ENCODE measurements at places on chromosomes 11 and 22. TPM values are rescaled to one million over a fixed set of nuclear protein-coding genes. Genes with fewer than 3 reads are reported as not detected.

The NRGN gene
- 5.7 TPM for total RNA-seq

GRCh38 chr11:20559523-20560300 is 39.7 kb upstream of the SLC6A5 start:
- DNase-seq: no peak
- H3K4me1 ChIP-seq: no peaks in the 10 kb centered on the region
- H3K27me3 ChIP-seq: peaks cover 11% of the 10 kb centered on the region
- no peak overlapping the region for H3K4me3 ChIP-seq

The PPFIA1 gene
- total RNA-seq: 30.9 TPM

GRCh38 chr11:67641338-67642172 is 2.0 kb upstream of the TBX10 start:
- H3K27me3 ChIP-seq: no peaks in the 10 kb centered on the region
- H3K4me1 ChIP-seq: peaks cover 13% of the 10 kb centered on the region
- no peaks in the 10 kb centered on the region for H3K36me3 ChIP-seq
- H3K27ac ChIP-seq: no peak overlapping the region

The TNKS1BP1 gene
- 18.4 TPM for total RNA-seq

The APOL5 gene
- not detected for total RNA-seq

DNA sequence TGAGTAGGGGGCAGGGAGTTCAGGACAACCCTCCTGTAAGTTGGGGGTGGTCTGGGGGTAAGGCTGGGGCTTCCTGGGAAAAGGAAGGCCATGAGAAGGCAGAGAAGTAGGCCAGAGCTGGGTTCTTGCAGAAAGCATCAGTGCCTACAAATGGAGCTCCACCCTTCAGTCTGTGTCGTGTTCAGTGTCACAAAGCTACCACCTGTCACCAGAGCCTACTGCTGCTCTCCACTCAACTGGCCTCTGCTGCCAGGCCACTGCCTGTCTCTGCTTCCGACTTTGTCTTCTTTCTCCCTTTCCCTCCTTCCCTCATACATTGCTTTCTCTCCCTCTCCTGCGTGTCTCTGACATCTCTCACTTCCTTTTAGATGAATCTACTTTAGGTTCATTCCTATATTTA is 3.4 kb upstream of the WBP2NL start:
- no peaks in the 10 kb centered on the region for H3K27me3 ChIP-seq
- no peak overlapping the region for H3K4me3 ChIP-seq
- peaks cover 5% of the 10 kb centered on the region for H3K36me3 ChIP-seq
- no peak for DNase-seq

DNA sequence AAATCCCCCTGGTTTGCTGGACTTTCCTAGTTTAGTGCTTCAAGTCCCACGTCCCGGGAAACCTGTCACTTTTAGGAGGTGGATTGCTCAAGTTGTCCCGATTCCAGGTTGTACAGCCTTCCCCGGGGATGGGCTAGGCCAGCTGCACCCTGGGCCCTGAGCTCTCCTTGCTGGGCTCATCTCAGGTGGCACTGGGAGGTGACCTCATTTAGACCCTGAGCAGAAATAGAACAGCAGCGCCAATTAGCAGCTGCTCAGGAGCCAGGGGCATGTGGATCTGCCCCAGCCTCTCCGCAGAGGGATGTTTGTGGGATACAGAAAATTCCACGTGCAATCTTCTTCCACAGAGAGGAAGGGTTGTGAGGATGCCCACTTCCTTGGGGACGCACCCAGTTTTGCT is 9.6 kb upstream of the CERK start:
- H3K4me1 ChIP-seq: peaks cover 26% of the 10 kb centered on the region
- H3K4me3 ChIP-seq: no peak overlapping the region
- no peak for DNase-seq
- no peaks in the 10 kb centered on the region for H3K27me3 ChIP-seq
- H3K36me3 ChIP-seq: no peaks in the 10 kb centered on the region

The OR2D2 gene
- not detected for total RNA-seq

The FAM181B gene
- not detected for total RNA-seq

The TUT1 gene
- 38.0 TPM for total RNA-seq

The OSBPL5 gene
- 4.8 TPM for total RNA-seq

DNA sequence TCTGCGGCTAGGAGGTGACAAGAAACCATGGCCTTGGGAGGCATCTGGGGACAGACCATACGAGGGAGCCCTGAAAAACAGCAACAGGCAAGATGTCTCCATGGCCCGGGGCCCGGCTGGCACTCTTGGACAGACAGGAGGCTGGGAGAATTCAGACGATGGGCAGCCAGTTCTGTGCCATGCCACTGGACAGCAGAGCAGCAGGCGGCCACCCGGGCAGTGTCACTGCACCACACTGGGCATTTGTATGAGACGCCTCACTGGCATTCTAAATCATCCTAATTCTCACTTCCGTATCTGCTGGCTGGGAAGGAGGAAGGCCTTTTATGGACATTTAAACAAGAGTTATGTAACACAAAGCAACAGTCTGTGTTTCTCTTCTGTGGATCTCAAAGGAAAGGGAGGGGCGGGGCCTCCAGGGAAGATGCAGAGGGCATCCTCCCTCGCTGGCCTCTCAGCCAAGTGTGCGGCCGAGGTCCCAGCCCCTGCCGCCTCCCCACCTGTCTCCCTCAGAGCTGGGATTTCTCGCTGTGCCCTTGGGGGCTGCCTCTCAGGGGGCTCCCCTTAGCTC is 350.3 kb downstream of the SHANK2 start:
- no peak overlapping the region for H3K4me3 ChIP-seq
- no peaks in the 10 kb centered on the region for H3K4me1 ChIP-seq
- no peak overlapping the region for H3K27ac ChIP-seq
- DNase-seq: no peak
- no peaks in the 10 kb centered on the region for H3K36me3 ChIP-seq

GRCh38 chr22:36455571-36456463 is 25.6 kb downstream of the TXN2 start:
- no peak for DNase-seq
- H3K36me3 ChIP-seq: no peaks in the 10 kb centered on the region
- no peaks in the 10 kb centered on the region for H3K27me3 ChIP-seq
- H3K4me1 ChIP-seq: peaks cover 38% of the 10 kb centered on the region
- H3K27ac ChIP-seq: peak overlapping the region; percentile 74
- peak overlapping the region; percentile 73 for H3K4me3 ChIP-seq

The CHRNA10 gene
- 1.0 TPM for total RNA-seq

GRCh38 chr11:67584205-67584880 is 731 bp downstream of the GSTP1 start:
- peak; percentile 41 for DNase-seq
- peaks cover 7% of the 10 kb centered on the region for H3K27me3 ChIP-seq
- H3K4me3 ChIP-seq: peak overlapping the region; percentile 86
- H3K27ac ChIP-seq: peak overlapping the region; percentile 84
- H3K4me1 ChIP-seq: peaks cover 39% of the 10 kb centered on the region

- no peaks in the 10 kb centered on the region for H3K36me3 ChIP-seq
- no peak for DNase-seq
- H3K27ac ChIP-seq: no peak overlapping the region
- no peak overlapping the region for H3K4me3 ChIP-seq
These were observed 441.2 kb upstream of the ANO3 start for GRCh38 chr11:25890626-25891260.

DNA sequence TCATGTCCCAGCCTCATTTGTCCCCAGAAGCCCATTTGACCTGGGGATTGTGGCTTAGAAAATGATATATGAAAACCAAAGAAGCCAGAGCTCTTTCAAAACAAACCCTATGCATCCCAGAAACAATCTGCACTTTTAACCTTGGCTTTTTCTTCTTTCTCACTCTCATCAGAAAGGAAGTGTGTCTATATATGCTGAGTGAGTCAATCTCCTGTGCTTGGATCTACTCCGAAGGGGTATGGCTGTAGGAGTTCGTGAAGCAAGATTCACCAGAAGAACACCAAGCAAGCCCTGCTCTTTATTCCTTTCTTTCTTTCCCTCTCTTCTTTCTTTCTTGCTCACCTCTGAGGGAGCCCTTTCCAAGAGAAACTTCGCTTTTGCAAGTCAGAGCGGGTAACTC is 636 bp downstream of the PAMR1 start:
- H3K27ac ChIP-seq: no peak overlapping the region
- peaks cover 52% of the 10 kb centered on the region for H3K27me3 ChIP-seq
- H3K4me1 ChIP-seq: no peaks in the 10 kb centered on the region
- no peaks in the 10 kb centered on the region for H3K36me3 ChIP-seq
- DNase-seq: no peak

GRCh38 chr11:79413268-79413667 is 27.6 kb downstream of the TENM4 start:
- no peak overlapping the region for H3K27ac ChIP-seq
- no peak overlapping the region for H3K4me3 ChIP-seq
- no peaks in the 10 kb centered on the region for H3K36me3 ChIP-seq
- no peaks in the 10 kb centered on the region for H3K27me3 ChIP-seq
- no peak for DNase-seq
- no peaks in the 10 kb centered on the region for H3K4me1 ChIP-seq

DNA sequence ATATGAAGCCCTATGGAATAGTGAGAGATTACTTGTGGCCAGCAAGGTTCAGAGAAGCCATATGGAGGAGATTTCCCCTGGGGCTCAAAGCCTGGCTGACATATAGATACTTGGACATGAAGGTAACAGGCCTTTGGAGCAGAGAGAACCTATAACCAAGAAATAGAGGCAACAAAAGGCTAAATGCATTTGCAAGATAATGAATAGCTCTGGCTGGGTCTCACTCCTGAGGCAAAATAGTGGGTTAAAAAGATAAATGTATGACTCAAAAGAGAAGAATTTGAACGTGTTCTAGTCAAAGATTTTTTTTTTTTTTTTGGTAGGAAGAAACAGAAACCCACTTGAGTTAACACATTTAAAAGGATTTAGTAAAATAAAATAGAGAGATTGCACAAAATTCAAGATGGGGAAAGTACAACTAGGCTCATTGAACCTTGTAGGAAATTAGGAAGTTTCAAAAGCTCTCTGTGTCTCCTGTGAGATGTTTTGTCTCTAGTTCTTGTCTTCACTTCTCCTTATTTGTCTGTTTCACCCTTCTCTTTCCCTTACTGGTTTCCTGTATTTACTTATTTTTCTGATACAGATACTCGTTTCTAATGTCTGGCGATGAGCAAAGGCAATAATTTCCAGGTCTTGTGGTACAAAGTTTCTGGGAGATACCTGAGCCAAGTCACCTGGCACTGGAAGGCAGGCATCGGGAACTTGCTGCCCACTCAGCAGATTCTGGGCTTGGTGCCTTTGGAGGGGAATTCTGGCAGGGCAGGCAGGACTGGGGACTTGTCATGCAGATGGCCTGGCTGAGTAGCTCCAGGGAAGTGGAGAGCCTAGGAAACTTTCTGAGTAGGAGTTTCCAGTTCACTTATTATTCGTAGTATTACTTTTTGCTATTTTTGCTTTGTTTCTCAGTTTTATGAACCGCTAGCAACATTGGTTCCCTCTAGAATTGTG is 49.2 kb upstream of the SESN3 start:
- H3K27me3 ChIP-seq: no peaks in the 10 kb centered on the region
- no peak overlapping the region for H3K4me3 ChIP-seq
- DNase-seq: no peak
- H3K27ac ChIP-seq: no peak overlapping the region
- H3K36me3 ChIP-seq: no peaks in the 10 kb centered on the region

The ESAM gene
- 0.60 TPM for total RNA-seq

DNA sequence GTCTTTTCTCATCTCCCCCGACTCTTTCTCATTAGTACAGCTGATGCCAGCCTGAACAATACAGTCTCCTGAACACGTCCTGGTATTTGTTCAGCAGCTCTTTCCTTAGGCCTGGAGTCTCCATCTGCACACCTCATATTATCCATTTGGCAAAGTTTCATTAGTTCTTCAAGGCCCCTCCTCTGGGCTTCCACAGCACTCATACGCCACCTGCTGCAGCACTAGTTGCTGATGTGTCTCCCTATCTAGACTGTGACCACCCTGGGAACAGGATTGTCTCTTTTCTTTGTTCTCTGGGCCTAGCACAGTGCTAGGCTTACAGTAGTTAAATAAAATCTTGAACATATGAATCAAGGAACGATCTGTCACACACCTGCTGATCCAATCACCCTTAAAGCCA is 17.2 kb downstream of the DCHS1 start:
- H3K4me3 ChIP-seq: no peak overlapping the region
- H3K27ac ChIP-seq: no peak overlapping the region

DNA sequence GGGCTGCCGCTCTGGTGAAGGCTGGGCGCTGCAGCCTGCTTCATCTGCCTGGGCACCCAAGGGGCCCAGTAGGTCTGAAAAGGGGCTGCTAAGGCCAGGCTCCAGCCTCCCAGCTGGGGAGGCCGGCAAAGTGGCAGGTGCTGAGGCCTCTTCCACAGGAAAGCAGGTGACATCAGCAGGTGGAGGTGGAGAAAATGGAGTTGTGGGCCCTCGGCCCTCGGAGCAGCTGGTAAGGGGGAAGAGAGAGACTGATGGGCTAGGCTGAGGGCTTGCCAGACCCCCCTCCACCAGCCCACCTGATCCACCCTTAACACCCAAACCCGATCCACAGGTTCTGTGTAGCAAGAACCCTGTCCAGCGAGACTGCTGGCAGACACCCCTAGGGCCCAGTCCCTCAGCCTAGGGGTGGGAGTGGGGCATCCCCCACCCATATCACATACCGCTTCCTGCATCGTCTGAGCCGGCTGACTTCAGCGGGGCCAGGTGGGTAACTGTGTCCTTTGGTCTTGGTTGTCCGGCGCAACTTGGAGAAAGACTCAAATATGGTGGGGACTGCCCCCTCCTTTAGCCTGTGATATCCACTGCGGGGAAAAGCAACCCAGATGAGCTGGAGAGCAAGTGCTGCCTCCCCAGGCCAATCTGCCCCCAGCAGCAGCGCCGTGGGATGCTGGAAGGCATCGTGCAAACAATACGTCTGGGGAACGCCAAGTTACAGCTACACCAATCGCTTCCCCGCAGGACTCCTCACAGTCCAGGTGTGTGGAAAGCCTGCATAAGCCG is 1.5 kb downstream of the THAP7 start:
- H3K27ac ChIP-seq: peak overlapping the region; percentile 96
- peaks cover 3% of the 10 kb centered on the region for H3K36me3 ChIP-seq
- peak; percentile 22 for DNase-seq
- no peaks in the 10 kb centered on the region for H3K27me3 ChIP-seq

GRCh38 chr22:29813563-29813962 is 24.5 kb downstream of the ASCC2 start:
- H3K4me3 ChIP-seq: no peak overlapping the region
- DNase-seq: no peak
- no peaks in the 10 kb centered on the region for H3K4me1 ChIP-seq
- H3K27me3 ChIP-seq: no peaks in the 10 kb centered on the region
- peaks cover 41% of the 10 kb centered on the region for H3K36me3 ChIP-seq

- H3K4me1 ChIP-seq: no peaks in the 10 kb centered on the region
- H3K36me3 ChIP-seq: no peaks in the 10 kb centered on the region
- DNase-seq: no peak
- no peak overlapping the region for H3K4me3 ChIP-seq
- H3K27ac ChIP-seq: no peak overlapping the region
- H3K27me3 ChIP-seq: no peaks in the 10 kb centered on the region
These were observed 361.3 kb upstream of the MTNR1B start for GRCh38 chr11:92607969-92608722.

The CRACR2B gene
- 2.1 TPM for total RNA-seq

The NCR3LG1 gene
- total RNA-seq: 3.4 TPM

- H3K36me3 ChIP-seq: peaks cover 13% of the 10 kb centered on the region
- no peak for DNase-seq
- H3K27ac ChIP-seq: no peak overlapping the region
- no peak overlapping the region for H3K4me3 ChIP-seq
- peaks cover 29% of the 10 kb centered on the region for H3K4me1 ChIP-seq
These were observed 2.2 kb upstream of the TRIM3 start for GRCh38 chr11:6475936-6476335.
